ENCODE measurements at places on chromosomes 3 and 15. TPM values are rescaled to one million over a fixed set of nuclear protein-coding genes. Genes with fewer than 3 reads are reported as not detected.

Gene SLCO2A1
- polyA plus RNA-seq: 17.6 TPM

Gene ZNF860
- 3.6 TPM for polyA plus RNA-seq

DNA sequence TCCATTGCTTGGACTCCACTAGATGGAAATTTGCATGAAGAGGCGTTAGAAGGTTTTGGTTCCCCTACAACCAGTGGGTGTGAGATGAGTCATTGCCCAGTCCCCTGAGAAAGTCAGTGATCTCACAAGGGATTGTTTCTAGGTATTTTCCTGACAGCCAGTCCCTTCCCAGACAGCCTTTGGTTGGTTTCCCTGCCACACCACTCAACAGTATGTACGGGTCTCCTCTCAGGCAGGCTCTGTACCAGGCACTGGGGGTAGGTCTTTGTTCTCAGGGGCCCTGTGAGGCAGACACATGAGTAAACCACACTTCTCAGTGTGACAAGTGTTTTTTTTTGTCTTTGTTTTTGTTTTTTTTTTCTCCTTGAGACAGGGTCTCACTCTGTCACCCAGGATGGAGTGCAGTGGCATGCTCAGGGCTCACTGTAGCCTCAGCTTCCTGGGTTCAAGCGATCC lies 4.0 kb downstream of the LAMP3 start:
- no peak for DNase-seq

DNA sequence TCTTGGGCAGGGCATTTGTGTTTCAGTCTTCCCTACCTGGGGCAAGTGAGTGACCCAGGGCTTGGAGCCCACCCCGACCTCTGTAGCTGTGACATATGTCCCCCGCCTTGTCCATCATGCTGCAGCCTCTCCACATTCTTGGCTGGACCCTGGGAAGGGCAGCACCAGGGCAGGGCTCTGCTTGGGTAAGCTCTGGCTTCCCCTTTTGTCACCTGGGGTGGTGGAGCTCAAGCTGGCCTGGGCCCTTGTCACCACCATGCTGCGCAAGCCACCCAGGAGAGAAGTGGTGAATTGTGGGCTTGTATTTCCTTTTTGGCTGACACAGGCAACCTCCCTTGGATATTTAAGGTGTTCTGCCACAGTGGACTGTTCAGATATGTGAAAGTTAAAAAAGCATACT lies 29.3 kb downstream of the SPSB4 start:
- no peak for DNase-seq

Gene CHL1
- 27.7 TPM for polyA plus RNA-seq

Gene SENP8
- 6.1 TPM for polyA plus RNA-seq

- DNase-seq: no peak
Measured at GRCh38 chr3:167913219-167913835, 177.8 kb downstream of the SERPINI1 start.

- DNase-seq: no peak
Measured at GRCh38 chr3:28651159-28651558, 302.5 kb upstream of the AZI2 start.

DNA sequence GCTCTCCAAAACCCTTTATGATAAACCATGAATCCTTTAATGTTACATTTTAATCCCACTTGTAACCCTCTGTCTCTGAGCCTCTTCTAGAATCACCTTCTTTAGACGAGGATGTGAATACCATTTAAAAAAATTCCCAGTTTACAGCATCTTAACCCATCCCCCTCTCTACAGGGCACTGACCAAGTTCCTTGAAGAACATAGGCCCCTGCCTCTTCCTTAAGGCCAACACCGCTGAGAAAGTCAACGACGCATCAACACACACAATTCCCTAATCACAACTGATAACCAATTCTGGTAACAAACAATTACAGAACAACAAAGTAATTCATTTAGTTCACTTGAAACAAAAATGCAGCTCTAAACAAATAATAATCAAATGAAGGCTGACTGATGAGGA lies 130.3 kb downstream of the DLG1 start:
- DNase-seq: no peak

GRCh38 chr15:64730151-64730550 lies 45.2 kb downstream of the RBPMS2 start:
- no peak for DNase-seq

DNA sequence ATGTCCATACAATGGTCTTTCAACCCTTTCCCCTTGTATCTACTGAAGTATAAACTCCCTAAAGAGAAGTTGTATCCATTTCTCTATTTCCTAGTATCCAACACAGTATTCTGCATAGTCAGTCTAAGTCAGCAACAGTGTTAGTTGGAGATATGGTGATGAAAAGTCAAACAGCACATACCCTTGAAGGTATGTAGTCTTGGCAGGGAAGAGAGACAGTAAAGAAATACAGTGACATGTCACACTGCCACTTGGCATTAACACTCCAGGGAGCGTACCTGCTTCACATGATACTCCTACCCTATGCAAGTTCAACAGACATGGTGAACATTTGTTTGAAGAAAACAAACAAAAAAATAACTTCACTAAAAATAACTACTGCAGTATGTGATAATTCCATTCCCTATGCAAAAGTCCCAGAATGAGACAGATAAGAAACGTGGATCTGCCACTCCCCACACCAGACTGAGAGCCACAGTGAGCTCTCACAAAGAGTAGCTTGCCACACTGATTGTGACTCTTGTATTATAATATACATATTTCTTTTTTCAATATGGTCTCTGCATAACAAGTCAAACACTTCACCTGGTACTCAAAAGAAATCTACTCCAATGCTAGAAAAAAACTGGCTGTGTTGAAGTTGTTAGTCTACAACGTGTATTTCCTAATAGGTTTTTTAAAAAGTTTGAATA lies 5.9 kb downstream of the PDCD10 start:
- DNase-seq: no peak

GRCh38 chr3:117669774-117670173 lies 960.2 kb downstream of the TUSC7 start:
- peak; percentile 51 for DNase-seq

- DNase-seq: no peak
Measured at GRCh38 chr15:70063261-70063925, 34.3 kb downstream of the TLE3 start.

DNA sequence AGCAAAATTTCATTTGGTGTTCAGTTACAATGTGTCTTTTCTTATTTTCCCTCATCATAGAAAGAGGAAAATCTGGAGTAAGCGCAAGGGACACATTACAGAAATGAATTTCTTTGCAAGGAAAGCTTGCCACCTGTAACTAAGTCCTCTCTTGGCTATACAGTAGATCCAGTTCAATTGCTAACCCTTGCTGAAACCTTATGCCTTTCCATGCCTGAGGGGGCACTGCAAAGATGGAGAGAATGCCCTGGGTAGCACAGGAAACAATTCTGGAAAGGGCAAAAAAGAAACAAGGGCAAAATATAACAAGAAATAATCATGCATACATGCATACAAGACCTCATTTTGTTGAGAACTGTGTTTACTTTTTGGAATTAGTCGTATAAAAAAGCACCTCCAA lies 4.3 kb downstream of the CADM2 start:
- no peak for DNase-seq

GRCh38 chr3:78163379-78163778 lies 1123.5 kb downstream of the ROBO2 start:
- no peak for DNase-seq

DNA sequence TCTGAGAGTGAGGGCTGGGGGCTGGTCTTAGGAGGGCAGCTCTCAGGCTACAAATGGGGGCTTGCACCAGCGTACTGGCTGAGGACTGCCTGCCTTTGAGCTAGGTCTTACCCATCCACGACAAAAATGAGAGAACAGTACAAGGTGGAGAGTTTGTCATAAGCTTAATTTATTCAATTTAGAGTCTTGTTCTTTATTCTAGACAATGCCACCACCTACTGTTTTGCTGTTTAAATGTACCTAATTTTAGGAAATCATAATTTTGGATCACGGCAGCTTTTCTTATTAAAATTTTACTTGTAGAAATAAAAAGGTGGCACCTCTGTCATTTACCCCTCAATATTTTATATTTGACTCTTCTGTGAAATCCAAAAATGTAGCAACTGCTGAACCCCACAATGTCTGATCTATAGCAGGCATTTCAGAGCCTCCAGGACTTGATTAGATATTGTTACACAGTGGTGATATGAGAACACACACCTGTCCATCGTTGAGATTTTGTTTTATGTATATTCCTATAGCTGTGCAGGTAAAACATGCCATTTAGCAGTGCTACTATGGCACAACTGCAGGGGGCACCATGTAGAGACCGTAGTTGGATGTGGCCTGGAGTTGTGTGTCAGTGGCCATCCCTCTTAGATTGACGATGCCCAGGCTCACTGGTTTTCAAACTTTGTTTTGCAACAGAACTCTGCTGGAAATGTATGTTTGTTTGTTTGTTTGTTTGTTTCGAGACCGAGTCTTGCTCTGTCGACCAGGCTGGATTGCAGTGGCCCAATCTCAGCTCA lies 88.6 kb downstream of the SLCO3A1 start:
- DNase-seq: no peak

- DNase-seq: no peak
Measured at GRCh38 chr3:184538666-184539431, 22.7 kb upstream of the EPHB3 start.

- no peak for DNase-seq
Measured at GRCh38 chr15:55250941-55251340, 38.7 kb downstream of the RAB27A start.

DNA sequence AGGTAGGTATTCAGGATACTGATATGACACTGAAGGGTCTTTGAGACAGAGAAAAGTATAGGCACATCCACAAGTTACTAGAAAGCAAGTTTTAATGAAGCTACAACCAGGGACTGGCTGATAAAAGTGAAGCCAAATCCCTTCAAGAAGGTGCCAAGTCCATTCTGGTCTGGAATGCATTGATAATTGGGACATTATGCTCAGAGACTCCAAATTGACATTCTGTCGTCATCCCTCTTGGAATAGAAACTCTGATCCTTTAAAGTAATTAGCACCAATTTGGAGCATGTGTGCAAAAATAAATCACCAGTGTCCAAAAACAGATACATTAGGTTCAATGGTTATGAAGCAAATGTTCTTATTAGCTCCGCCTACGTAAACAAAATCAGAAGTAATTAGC lies 47.3 kb upstream of the BCL6 start:
- no peak for DNase-seq

GRCh38 chr3:158802409-158803268 lies 785 bp downstream of the MFSD1 start:
- no peak for DNase-seq

Gene PAK6
- 6.7 TPM for polyA plus RNA-seq

Gene CYP8B1
- polyA plus RNA-seq: 1.3 TPM

DNA sequence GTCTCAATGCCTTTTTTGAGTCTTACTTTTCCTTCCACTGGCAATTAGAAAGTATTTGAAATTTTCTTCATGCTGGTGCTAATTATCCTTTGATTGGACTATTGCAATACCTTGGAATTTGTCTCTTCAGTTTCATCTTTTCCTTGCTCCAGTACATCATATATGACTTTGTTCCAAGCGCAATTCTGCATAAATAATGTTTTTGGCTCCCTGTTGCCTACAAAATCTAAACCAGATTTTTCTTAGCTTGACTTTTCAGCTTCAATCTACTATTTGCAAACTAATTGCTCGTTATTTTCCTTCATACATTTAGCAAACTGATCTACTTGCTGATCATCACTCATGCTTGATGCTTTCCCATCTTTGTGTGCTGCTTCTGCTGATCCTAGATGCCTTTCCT lies 230.8 kb upstream of the GPR149 start:
- DNase-seq: no peak

Gene USP8
- polyA plus RNA-seq: 50.8 TPM

Gene FAM107A
- polyA plus RNA-seq: 5.7 TPM

Gene IMPDH2
- polyA plus RNA-seq: 216 TPM

Gene HAPLN3
- polyA plus RNA-seq: 4.1 TPM

Gene BSN
- 1.4 TPM for polyA plus RNA-seq

DNA sequence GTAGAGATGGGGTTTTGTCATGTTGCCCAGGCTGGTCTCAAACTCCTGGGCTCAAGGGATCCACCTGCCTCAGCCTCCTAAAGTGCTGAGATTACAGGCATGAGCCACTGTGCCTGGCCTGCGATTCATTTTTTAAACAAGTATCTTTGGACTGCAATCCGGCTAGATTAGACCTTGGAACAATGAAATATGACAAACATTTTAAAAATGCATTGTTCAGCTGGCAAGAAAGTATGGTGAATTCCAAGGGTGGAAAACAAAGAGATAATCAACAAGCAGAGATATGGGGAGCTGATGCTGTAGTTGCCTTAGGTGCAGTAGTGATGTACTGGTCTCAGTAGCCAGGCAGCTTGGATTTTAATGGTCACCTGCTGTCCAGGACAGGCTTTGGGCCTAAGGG lies 95.8 kb upstream of the GOLGA8J start:
- no peak for DNase-seq

GRCh38 chr3:99777708-99778107 lies 40.0 kb upstream of the CMSS1 start:
- DNase-seq: no peak

GRCh38 chr3:78046566-78046965 lies 1006.7 kb downstream of the ROBO2 start:
- DNase-seq: no peak

DNA sequence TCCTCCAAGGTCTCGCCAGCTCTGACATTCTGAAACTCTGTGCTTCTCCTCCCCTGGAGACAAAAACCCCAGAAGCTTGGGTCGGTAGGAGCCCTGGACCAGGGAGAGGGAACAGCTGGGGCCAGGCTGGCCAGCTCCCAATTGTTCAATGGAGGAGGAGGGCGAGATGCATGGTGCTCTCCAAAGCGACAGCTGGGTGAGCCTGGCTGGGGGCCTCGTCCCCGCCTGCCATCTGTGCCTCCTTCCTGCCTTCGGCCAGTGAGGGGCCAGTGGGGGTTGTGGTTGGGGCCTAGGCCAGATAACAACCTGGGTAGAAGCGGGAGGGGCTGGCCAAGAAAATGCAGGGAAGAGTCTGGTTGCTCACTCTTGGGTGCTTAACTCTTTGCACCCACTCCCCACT lies 79.4 kb downstream of the CORO2B start:
- no peak for DNase-seq

Gene SIDT1
- polyA plus RNA-seq: 2.4 TPM

DNA sequence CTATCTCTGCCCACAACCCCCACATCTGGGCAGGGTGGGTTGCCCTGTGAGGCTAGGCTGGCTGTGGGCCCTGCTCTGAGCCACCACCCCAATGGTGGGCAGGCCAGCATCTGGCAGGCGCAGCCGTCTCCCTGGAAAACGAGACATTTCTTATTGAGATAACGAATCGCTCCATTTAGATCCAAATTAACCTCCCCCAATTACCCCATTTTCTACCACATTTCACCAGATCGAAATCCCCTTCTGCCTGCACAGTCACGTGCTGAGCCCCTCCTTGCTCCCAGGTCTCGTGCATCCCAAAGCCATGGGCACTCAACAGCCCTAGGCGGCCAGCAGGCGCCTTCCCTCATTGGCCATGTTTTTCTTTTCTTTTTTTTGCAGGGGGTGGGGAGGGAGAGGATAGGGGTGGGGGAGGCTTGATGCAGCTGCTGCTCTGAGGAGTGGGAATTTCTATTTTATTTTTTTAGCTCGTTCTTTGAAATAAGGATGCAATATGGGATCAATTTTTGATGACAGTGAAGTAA lies 53.0 kb upstream of the TMEM115 start:
- DNase-seq: no peak

DNA sequence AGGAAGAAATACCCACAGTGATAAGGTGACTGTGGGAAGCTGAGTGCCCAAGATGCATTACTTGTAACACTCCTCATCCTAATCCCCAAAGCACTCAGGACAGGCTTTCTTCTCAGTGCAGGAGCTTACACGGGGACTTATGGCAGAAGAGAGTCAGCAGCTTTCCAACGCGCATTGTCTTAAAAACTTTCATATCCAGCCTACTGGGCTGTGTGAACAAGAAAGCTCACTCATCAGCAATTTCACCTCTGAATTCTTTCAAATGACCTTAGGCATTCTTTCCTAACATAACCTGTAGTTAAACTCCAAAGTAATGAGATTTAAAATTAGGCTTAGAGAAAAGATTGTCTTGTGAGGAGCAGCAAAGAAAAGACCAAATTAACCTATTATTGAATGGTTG lies 132.3 kb downstream of the KCNAB1 start:
- no peak for DNase-seq

Measured in renal cortex interstitium (tissue), 15 donors.